DND-41 (cell line): ENCODE measurements at places on chromosomes 5 and 9.

GRCh38 chr5:74357827-74358226 lies 282.7 kb downstream of the ENC1 start:
- no peaks in the 10 kb centered on the region for H3K4me1 ChIP-seq
- no peak overlapping the region for H3K27ac ChIP-seq
- no peaks in the 10 kb centered on the region for H3K36me3 ChIP-seq
- H3K27me3 ChIP-seq: no peaks in the 10 kb centered on the region

DNA sequence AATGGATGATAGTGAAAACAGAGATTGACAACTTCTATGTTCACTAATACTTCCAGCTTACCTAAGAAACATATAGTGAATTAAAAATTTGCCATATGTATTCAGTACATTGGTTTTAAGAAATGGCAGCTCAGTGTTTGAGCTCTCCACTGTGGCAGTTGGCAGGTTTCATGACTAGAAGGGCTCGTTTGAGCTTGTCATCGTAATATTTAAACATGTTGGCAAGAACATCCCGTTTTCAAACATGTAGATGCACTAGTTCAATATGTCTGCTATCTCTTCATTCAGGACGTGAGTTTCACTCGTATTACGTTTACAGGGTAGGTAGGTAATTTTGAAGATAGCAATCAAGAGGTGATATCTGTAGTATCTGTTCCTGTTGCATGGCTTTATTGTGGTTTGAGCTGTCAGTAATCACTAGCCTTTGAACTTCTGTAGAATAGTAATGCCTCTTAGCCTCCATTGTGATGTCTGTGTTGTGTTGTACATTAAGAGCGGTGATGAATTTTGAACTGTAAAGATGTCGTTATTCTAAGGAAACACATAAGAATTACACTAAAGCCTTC lies 74.8 kb downstream of the NLN start:
- H3K36me3 ChIP-seq: peaks cover under 1% of the 10 kb centered on the region
- no peak overlapping the region for H3K27ac ChIP-seq
- H3K4me3 ChIP-seq: no peak overlapping the region
- no peaks in the 10 kb centered on the region for H3K4me1 ChIP-seq
- DNase-seq: no peak

GRCh38 chr5:177447611-177448243 lies 1.1 kb downstream of the PRR7 start:
- DNase-seq: no peak
- H3K4me3 ChIP-seq: no peak overlapping the region
- H3K4me1 ChIP-seq: peaks cover 23% of the 10 kb centered on the region
- H3K27me3 ChIP-seq: peaks cover 49% of the 10 kb centered on the region

DNA sequence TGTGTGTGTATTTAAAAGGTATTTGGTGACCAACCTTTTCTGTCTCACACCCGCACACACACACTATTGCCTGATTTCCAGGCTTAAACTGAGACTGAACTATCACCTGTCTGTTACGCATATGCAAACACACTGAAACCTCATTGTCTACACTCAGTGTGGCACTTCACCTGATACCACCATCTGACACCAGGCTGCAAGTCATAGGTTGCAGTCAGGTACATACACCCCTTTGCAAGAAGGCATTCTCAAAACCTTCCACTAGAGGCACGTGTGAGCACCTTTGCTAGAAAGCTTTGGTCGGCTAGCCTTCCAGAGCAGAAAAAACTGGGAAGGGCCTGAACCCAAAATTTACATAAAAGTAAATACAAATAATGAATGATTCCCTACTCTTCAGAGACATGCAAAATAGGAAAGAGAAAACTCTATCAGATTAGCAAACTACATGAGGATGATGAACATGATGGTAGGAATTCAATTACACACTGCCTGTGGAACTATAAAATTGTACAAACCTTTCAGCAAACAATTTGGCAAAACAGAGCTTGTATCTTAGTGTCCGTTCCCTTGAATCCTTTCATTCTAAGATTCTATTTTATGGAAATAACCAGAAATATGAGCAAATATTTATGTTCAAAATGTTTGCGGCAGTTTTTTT lies 5.9 kb upstream of the FOXD1 start:
- no peak overlapping the region for H3K27ac ChIP-seq
- H3K4me3 ChIP-seq: no peak overlapping the region
- DNase-seq: peak; percentile 38
- no peaks in the 10 kb centered on the region for H3K4me1 ChIP-seq

DNA sequence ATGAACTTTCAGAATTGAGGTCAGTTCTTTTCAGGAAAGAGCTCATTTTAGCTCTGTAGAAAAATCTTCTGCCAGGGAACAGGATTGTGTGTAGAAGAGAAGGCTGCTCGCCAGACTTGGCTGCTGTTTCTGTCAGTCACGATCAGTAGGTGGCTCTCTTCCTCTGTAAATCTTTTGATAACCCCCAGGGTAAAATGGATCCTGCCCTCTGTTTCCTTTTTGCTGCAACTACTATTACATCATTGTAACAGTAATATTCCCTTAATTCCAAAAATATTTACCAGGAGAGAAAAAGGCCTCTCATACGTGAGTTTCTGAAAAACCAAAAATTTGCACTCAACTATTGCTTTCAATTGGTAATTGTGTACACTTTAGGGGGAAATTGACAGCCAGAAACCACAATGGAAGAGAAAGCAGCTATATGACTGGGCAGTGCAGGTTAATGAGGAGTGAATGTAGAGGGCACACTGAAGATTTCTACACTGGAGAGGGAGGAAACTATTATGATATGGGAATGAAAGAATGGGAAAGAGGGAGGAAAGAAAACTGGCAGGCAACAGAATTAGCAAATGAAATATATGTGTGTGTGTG lies 12.3 kb downstream of the IFNA21 start:
- peak; percentile 33 for DNase-seq
- H3K36me3 ChIP-seq: no peaks in the 10 kb centered on the region
- H3K27ac ChIP-seq: 0 out of 2 replicates have a peak overlapping the region, but pooled peaks have one; percentile 37
- peaks cover 5% of the 10 kb centered on the region for H3K4me1 ChIP-seq

DNA sequence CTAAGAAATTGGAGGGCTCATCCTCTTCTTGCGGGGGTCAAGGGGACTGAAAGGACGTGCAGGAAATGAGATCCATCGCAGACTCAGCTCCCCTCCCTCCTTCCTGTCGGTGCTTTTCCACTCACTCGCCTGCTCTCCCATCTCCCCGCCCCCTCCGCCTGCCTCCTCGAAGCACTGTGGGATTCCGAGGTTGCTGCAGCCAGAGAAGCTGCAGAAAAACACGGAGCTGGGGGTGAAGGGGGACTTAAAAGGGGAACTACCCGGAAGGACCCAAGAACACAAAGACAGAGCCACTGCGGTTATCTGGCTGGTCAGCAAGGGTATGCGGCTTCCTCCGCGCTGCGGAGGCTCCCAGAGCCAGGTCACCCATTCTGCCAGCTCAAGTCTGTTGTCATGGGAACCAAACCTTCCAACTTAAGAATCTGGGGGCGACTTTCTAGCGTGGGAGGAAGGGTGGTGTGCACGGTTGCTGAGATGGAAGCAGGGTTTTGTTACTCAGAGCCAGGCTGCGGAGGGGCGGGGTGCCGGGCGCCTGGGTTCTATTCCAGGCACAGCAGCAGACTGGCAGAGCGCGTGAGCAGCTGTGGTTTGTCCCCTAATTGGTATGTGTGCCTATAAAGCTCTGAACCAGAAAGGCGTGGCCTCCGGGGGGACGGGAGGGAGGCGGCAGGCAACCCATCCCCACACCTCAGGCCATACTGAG lies 24.9 kb downstream of the PCDHGC5 start:
- no peaks in the 10 kb centered on the region for H3K4me1 ChIP-seq
- no peak overlapping the region for H3K27ac ChIP-seq
- H3K27me3 ChIP-seq: no peaks in the 10 kb centered on the region
- no peak overlapping the region for H3K4me3 ChIP-seq
- peaks cover 64% of the 10 kb centered on the region for H3K36me3 ChIP-seq

- no peak overlapping the region for H3K27ac ChIP-seq
- H3K4me3 ChIP-seq: no peak overlapping the region
- peaks cover 12% of the 10 kb centered on the region for H3K36me3 ChIP-seq
- H3K27me3 ChIP-seq: peaks cover 2% of the 10 kb centered on the region
These were observed 526 bp downstream of the CLIC3 start for GRCh38 chr9:136995772-136996311.

DNA sequence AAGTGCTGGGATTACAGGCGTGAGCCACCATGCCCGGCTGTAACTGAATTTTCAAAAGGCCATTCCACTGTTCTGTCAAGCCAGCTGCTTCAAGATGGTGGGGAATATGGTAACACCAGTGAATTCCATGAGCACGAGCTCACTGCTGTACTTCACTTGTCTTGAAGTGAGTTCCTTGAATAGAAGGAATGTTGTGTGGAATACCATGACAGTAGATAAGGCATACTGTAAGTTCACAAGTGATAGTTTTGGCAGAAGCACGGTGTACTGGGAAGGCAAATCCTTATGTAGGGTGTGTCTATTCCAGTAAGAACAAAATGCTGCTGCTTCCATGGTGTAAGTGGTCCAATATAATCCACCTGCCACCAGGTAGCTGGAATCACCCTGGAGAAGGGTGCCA lies 6.6 kb upstream of the PRXL2C start:
- no peak overlapping the region for H3K27ac ChIP-seq
- H3K27me3 ChIP-seq: peaks cover 3% of the 10 kb centered on the region
- H3K36me3 ChIP-seq: no peaks in the 10 kb centered on the region
- DNase-seq: no peak
- no peaks in the 10 kb centered on the region for H3K4me1 ChIP-seq

- no peak for DNase-seq
- H3K27ac ChIP-seq: no peak overlapping the region
- no peaks in the 10 kb centered on the region for H3K27me3 ChIP-seq
These were observed 127.3 kb upstream of the CCDC152 start for GRCh38 chr5:42629284-42629683.

GRCh38 chr5:156486394-156487238 lies 159.7 kb downstream of the SGCD start:
- no peaks in the 10 kb centered on the region for H3K27me3 ChIP-seq
- no peak overlapping the region for H3K27ac ChIP-seq
- H3K36me3 ChIP-seq: no peaks in the 10 kb centered on the region

DNA sequence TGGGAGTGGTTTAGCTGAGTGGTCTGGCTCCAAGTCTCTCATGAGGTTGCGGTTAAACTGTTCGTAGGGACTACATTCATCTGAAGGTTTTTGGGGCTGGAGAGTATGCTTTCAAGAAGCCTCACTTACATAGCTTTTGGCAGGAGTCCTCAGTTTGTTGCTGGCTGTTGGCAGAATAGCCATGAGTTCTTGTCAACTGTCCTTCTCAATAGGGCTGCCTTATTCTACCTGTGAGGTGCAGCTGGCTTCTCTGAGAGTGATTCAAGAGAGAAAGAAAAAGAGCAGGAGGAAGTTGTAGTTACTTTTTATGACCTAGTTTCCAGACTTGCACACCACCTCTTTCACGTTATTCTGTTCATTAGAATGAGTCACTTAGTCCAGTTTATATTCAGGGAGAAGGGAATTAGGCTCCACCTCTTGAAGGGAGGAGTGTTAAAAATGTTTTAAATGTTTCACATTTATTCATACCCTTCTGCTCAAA lies 33.2 kb downstream of the YTHDC2 start:
- no peaks in the 10 kb centered on the region for H3K4me1 ChIP-seq
- no peak overlapping the region for H3K4me3 ChIP-seq
- no peak for DNase-seq
- H3K36me3 ChIP-seq: peaks cover 77% of the 10 kb centered on the region
- no peak overlapping the region for H3K27ac ChIP-seq

- no peak overlapping the region for H3K27ac ChIP-seq
- no peaks in the 10 kb centered on the region for H3K4me1 ChIP-seq
- H3K27me3 ChIP-seq: no peaks in the 10 kb centered on the region
- H3K36me3 ChIP-seq: no peaks in the 10 kb centered on the region
These were observed 442.5 kb upstream of the COX7C start for GRCh38 chr5:86175224-86175623.

- no peak for DNase-seq
- H3K27me3 ChIP-seq: no peaks in the 10 kb centered on the region
- no peaks in the 10 kb centered on the region for H3K36me3 ChIP-seq
These were observed 465.7 kb upstream of the RGMB start for GRCh38 chr5:98307811-98308210.

GRCh38 chr5:159749146-159749545 lies 167.1 kb upstream of the ADRA1B start:
- no peaks in the 10 kb centered on the region for H3K27me3 ChIP-seq
- no peaks in the 10 kb centered on the region for H3K36me3 ChIP-seq
- no peak overlapping the region for H3K27ac ChIP-seq

- H3K27ac ChIP-seq: no peak overlapping the region
- H3K36me3 ChIP-seq: no peaks in the 10 kb centered on the region
- no peak for DNase-seq
- no peak overlapping the region for H3K4me3 ChIP-seq
- H3K27me3 ChIP-seq: no peaks in the 10 kb centered on the region
- no peaks in the 10 kb centered on the region for H3K4me1 ChIP-seq
These were observed 36.7 kb upstream of the COL15A1 start for GRCh38 chr9:98907055-98907454.

DNA sequence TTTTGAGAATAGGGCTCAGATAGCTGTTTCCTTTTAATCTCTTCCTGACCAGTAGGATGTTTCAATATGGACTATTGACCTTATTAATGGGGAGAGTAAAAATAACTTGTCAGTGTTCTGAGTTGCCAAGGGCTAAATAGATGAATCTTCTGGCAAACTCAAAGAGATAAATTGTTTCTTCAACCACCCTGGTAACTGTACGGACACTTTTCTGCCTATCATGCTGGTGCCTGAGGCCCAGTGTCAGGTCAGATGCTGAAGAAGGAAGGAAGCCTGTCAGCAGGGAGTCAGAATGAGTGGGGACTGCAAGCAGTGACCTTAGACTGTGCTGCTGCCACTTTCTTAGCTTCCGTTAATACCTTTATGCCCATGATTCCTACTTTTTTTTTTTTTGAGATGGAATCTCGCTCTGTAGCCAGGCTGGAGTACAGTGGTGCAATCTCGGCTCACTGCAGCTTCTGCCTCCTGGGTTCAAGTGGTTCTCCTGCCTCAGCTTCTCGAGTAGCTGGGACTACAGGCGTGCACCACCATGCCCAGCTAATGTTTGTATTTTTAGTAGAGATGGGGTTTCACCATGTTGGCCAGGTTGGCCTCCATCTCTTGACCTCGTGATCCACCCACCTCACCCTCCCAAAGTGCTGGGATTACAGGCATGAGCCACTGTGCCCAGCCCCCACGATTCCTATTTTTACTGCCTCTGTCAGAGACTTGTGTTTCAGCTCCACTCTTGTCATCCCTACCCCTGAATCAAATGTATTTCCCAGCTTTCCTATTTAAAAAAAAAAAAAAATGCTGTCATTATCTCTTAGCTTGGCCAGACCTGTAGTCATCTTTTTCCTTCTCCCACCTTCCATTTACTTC lies 33.7 kb downstream of the TGFBR1 start:
- no peaks in the 10 kb centered on the region for H3K4me1 ChIP-seq
- H3K36me3 ChIP-seq: peaks cover 22% of the 10 kb centered on the region
- DNase-seq: no peak

DNA sequence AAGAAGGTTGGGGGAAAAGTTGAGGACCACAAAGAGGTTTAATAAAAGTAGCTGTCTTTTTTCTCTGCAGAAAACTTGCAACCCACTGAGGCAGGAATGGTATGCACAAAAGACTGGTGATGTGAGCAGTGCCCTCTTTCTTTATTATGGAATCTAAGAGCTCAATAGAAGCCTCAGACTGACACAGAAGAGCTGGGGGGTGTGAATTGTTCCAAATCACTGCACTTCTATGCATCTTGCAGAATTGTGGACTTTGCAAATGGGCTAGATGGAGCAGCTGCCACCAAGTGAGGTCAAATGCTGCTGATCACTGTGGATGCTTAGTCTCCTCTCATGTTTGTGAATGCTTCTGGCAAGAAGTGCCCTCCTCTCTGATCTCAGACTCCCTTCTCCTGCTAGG lies 227.1 kb downstream of the ZSWIM6 start:
- no peak for DNase-seq
- H3K27me3 ChIP-seq: no peaks in the 10 kb centered on the region
- no peak overlapping the region for H3K4me3 ChIP-seq
- no peaks in the 10 kb centered on the region for H3K36me3 ChIP-seq
- H3K27ac ChIP-seq: no peak overlapping the region
